Stimulated activated CD4-positive, alpha-beta T cell treated with anti-CD3 and anti-CD28 coated beads, Interleukin-12 subunit alpha, Interleukin-12 subunit beta, amount 100 ng/mL, for 24 hours (primary cell): ENCODE measurements at places on chromosomes 13 and 19.

DNA sequence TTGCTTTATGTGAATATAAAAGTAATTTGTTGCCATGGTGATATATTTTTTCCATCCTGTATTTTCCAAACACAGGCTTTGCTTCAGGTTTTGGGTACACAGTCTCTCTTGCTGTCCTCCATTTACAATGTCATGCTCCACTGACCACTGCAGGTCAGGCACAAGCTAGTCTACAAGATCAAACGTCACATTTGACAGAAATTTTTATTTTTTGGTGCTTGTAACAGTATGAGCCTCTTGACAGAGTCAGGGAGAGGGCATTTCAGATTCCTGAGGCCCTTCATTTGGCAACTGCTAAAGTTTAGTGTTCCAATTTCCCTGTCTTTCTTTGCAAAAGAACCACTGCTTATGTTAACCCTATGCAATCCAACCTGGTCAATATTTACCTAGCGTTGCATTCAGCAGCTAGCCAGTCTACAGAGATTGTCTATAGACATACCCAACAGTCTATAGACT is 175.0 kb downstream of the RFC3 start:
- no peak for DNase-seq

GRCh38 chr19:39351537-39352064 is 9.4 kb downstream of the SAMD4B start:
- DNase-seq = peak; percentile 13

DNA sequence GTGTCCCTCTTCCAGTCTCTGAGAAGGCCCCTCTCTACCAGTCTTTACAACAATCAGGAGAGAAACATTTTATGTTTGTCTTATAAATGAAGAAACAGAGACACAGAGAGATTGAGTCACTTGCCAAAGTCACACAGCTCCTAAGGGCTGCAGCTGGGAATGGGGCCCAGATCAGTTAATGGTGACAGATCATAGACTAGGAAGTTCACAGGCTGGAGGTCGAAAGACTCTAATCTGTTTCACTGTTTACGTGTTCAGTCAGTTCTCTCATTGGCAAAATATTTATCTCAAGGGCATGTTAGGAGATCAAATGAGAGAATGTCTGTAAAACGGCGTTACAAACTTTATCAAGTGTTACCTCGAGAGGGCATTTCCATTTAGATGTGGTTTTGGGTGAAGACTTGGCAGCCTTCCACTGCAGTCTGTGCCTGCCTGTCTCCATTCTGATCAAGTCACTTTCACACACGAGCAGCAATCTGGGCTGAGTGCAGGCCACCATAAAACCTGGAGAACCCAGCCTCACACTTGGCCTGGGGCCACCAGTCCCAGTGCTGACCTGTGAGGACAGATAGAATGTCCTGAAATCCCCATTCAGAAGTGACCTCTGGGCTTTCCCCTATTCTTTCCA is 65.1 kb downstream of the SIAH3 start:
- no peak for DNase-seq

- DNase-seq = peak; percentile 2
Measured at GRCh38 chr19:20078581-20079031, 806 bp downstream of the ZNF90 start.

DNA sequence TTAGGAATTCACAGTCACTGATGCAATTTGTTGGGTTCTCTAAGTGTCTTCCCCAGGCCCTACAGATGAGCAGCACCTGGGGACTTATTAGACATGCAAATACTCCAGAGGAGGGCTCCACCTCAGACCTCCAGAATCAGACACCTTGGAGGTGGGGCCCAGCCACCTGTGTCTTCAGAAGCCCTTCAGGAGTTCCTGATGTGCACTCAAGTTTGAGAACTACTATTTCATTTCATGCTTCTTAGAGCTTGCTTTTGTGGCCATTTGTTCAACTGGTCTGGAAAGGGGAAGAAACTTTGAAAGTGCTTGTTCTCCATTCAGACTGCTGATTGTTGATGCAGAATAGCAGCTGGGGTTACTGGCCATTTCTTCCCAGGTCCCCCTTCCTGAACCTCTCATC is 472.0 kb downstream of the COG6 start:
- no peak for DNase-seq

- no peak for DNase-seq
Measured at GRCh38 chr13:73657821-73658540, 476.2 kb downstream of the KLF12 start.

GRCh38 chr13:23749288-23749873 is 139.8 kb downstream of the MIPEP start:
- no peak for DNase-seq

DNA sequence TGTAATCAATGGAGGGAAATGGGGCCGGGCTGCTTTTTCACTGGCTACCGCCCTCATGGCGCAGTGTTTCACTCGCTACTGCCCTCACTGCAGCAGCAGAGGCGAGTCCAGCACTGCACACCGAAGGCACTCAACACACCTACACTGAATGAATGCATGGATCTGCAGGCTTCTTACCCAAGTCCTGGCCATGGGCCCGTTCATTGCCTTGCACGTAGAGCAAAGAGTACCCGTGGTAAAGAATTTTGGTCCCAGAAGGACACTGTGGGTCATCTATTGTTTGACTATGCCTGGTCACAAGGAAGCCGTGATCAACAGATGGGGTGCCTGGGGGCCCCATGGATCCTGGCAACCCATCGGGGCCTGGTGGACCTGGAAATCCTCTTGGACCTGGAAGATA is 144.9 kb downstream of the COL4A1 start:
- DNase-seq = no peak

DNA sequence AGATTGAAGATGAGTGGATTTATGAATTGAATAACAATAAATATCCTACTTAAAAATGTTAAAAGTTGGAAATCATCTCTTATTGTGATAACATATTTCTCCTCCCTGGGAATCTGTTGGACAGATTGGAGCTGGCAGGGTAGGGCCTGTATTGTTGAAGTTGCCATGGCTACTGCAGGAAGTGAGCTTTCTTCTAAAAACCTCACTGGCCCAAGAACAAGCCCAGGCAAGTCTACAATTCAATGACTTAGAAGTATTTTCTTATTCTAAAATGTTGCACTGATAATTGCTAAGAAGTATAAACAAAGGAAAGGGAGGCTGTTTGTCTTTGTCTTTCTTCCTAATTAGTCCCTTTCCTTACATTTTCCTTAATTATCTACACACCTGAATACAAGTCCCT is 112.1 kb downstream of the DLEU7 start:
- DNase-seq = no peak

DNA sequence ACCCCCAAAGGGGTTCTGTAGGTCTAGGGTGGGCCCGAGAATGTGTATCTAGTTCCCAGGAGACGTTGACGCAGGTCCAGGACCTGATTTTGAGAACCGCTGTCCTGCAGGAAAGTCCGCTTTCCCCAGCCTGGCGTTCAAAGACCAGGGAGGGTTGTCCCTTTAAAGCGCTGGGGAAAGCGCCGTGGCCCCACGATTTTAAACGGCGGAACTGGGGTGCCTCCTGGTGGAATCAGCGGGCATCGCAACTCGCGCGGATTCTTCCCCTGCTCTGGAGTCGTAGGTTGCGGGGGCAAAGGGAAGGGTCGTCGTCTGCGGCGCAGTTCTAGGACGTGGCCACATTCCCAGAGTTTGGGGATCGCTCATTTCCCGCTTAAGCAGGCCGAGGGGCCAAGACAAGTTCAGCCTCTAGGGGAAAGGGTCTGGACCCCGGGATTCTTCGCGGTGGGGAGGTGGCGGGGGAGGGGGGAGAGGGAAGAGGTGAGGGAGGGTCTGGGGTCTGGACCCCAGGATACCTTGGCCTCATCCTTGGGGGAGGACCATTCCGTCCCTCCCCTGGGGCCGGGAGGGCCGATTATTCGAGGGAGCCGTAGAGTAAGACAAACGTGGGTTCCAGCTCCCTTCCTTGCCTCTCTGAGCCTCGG is 7.7 kb downstream of the PNMA8B start:
- DNase-seq = peak; percentile 73

DNA sequence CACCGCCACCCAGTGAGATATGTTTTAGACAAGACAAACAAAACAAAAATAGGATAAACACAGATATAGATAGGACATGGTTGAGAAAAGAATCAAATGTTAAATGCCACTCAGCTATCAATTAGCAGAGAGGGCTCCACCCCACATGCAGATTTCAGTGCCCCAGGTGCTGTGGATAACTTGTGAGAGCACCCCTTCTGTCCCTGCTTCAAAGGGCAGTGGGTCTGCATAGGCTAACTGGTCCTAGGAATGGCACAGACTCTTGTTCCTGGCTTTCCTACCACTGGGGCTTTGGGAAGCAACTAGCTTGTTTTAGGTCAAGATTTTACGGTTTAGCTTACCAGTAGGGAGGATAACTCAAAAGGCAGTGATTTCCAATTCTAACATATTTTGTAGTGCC is 460.3 kb downstream of the TSHZ3 start:
- DNase-seq = no peak

GRCh38 chr13:37954191-37954590 is 84.6 kb upstream of the TRPC4 start:
- no peak for DNase-seq

DNA sequence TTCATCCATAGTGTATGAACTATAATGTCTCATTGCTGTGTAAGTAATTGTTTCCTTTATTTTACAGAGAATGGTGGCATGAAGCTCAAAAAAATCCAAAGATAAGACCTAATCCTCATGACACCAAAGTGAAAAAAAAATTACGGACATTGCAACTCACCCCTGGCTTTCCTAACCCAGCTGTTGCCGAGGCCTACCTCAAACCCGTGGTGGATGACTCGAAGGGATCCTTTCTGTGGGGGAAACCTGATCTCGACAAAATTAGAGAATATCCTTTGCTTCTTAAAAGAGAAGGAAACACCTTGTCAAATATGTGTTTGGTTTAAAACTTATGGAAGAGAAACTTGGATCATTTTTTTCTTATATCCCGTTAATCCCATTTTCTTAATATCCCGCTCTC is 26.3 kb downstream of the ERCC5 start:
- DNase-seq = no peak

GRCh38 chr19:18649371-18650020 is 12.7 kb downstream of the KLHL26 start:
- no peak for DNase-seq
